Foreskin fibroblast (primary cell): ENCODE measurements at places on chromosomes 12 and 14.
A peak's percentile ranks its signal among the peaks of the same experiment; 100 is the strongest.

DNA sequence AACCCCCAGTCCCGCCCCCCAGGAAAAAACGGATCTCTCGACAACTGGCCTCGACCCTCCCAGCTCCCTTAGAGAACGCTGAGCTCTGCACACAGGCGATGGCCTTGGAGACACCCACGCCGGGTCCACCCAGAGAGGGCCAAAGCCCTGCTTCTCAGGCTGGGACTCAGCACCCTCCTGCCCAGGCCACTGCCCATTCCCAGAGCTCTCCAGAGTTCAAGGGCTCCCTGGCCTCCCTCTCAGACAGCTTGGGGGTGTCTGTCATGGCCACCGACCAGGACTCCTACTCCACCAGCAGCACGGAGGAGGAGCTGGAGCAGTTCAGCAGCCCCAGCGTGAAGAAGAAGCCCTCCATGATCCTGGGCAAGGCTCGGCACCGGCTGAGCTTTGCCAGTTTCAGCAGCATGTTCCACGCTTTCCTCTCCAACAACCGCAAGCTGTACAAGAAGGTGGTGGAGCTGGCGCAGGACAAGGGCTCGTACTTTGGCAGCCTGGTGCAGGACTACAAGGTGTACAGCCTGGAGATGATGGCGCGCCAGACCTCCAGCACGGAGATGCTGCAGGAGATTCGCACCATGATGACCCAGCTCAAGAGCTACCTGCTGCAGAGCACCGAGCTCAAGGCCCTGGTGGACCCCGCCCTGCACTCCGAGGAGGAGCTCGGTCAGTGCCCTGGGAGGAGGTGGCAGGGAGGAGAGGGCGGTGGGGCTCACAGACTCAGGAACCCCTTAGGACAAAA is 95.8 kb downstream of the LGMN start:
- no peak for DNase-seq

DNA sequence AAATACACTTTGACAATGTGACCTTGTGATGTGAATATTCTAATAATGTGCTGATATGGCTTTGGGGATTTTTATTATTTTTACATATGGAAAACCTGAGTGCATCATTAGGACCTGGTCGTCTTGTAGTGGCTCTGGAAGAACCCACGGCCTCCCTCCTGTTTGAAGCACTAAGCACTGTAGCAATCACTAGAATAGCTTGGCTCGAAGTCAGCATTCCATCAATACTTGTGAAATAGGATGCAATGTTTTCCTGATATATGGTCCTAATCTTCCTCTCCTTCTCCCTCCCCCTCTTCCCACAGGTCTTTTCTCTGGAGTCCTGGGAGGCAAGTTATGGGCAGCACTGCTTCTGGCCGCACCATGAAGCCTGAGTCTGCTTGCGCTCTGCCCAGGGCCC is 71.9 kb downstream of the NRXN3 start:
- DNase-seq, result peak; percentile 1

- DNase-seq, result no peak
These were observed 342.5 kb downstream of the MDGA2 start for GRCh38 chr14:47332939-47333338.

GRCh38 chr12:102763061-102763460 is 154.0 kb downstream of the PAH start:
- DNase-seq, result no peak

GRCh38 chr12:59574406-59574805 is 21.4 kb upstream of the SLC16A7 start:
- DNase-seq, result no peak

GRCh38 chr12:114136631-114137030 is 170.5 kb upstream of the RBM19 start:
- DNase-seq, result peak; percentile 64

GRCh38 chr14:76947078-76947837 is 81.2 kb downstream of the IRF2BPL start:
- DNase-seq, result peak; percentile 94

DNA sequence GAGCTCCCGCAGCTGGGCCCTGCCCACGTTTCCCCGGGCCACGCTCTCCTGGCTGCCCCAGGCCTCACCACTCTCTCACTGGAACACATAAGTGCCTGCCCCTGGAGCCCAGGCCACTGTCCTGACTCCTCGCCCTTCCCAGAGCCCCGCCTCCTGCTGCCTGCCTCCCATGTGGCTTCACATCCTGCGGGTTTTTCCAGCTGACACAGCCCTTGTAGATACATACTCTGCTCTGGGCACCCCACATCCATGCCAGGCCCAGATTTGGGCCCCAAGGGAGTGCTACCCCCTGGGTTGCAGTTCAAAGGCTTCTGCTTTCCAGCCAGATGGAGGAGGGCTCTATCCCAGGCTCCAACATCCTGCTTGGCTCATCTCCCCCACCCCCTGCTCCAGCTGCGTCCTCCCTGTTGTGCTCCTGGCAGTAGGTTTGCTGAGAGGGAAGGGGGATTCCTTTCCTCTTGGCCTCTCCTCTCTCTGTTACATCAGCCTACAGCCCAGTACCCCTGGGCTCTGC is 60.1 kb downstream of the TSPAN9 start:
- DNase-seq, result peak; percentile 78

GRCh38 chr14:69852531-69853321 is 26.5 kb upstream of the SMOC1 start:
- DNase-seq, result no peak

- DNase-seq, result no peak
These were observed 28.5 kb downstream of the CFL2 start for GRCh38 chr14:34685819-34686428.

- peak; percentile 95 for DNase-seq
These were observed 57.9 kb downstream of the ANO6 start for GRCh38 chr12:45273717-45274271.

- no peak for DNase-seq
These were observed 31.3 kb downstream of the CYP46A1 start for GRCh38 chr14:99715266-99716000.

GRCh38 chr12:89476232-89476631 is 48.4 kb downstream of the GALNT4 start:
- DNase-seq, result no peak

GRCh38 chr14:85535991-85536832 is 6.3 kb downstream of the FLRT2 start:
- DNase-seq, result peak; percentile 79

DNA sequence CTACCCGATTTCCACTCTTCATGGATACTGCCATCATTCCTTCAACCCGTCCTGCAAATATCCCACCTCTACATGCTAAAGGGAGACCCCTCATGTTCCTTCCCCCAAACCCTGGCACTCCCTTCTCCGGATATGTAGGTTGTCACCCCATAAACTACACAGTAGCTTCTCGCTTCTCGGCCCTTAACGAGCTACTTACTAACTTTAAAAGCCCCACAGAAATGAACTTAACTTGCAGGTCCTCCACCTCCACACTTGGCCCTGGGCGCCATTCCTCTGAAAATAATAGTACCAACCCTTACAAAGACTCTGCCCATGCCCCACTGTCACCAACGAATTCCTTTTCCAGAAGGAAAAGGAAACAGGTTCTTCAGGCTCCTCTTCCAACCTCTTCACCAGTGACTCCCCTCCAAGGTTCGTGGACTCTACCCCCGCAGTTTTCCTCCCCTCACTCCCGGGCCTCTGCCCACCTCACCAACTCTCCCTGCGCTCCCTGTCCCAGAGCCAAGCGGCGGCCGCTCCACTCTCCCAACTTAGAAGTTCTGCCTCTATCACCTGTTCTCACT is 1.2 kb downstream of the SPPL3 start:
- peak; percentile 10 for DNase-seq

- DNase-seq, result no peak
These were observed 101.6 kb downstream of the ANO4 start for GRCh38 chr12:100896192-100896591.

- DNase-seq, result no peak
These were observed 20.3 kb upstream of the FOXG1 start for GRCh38 chr14:28746247-28746646.

GRCh38 chr12:42144158-42144407 is 591 bp downstream of the GXYLT1 start:
- no peak for DNase-seq

GRCh38 chr12:66629138-66629870 is 49.6 kb downstream of the GRIP1 start:
- DNase-seq, result no peak

DNA sequence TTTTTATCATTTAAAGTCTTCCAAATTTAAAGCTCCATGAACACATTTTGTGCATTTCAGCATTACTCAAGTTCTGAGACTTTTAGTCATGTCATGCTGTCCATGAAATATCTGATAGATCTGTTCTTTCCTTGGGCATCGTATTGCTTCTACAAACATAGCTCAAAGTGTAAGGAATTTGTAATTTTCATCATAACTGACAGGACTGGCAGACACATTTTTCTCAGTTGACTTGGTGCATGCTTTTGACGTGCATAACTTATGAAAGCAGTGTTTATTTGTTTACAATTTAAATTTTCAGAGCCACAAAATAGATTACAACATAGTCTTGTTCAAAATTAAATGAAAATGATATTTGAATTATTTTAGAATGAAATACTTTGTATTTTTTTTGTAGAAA is 812.1 kb upstream of the NOVA1 start:
- DNase-seq, result no peak

GRCh38 chr12:75635606-75636444 is 124.4 kb upstream of the KRR1 start:
- peak; percentile 89 for DNase-seq
